Endodermal cell (in vitro differentiated cells): ENCODE measurements at places on chromosomes 5 and 9. TPM values are rescaled to one million over a fixed set of nuclear protein-coding genes. Genes with fewer than 3 reads are reported as not detected.

DNA sequence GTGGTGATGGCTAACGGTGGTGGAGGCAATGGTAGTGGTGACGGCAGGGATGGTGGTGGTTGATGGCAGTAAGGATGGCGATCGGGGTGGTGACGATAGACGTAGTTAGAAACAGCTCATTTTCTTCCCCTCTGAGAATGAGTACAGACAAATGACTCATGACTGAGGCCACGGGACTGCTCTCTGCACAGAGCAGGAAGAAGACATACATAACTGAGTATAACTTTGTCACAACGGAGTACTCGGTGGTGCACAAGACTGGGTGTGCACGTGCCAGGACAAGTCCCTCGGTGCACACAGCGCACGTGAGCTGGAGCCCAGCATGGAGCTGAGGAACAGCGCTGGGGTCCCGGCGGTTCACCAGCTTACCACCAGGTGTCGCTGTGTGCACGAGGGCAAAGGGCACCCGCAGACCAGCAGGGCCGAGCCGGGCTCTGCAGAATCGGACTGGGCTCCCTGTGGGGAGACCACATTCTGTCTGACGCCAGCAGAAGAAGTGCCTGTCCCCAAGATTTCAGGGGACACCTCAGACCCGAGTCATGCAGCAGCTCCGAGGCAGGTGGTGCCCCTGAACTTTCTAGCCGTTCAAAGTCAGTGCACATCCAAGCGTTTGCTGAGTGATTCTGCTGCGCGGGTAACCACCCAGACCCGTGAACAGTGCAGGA, 188.6 kb downstream of the FSTL4 start:
- DNase-seq, result peak; percentile 95

GRCh38 chr5:34040472-34040871, 2.5 kb downstream of the C1QTNF3 start:
- DNase-seq, result no peak

GRCh38 chr9:132588098-132588497, 5.7 kb downstream of the BARHL1 start:
- no peak for DNase-seq

Gene MARCOL
- total RNA-seq, result not detected in 2 replicates

GRCh38 chr9:25954209-25954608, 276.0 kb upstream of the TUSC1 start:
- DNase-seq, result no peak

DNA sequence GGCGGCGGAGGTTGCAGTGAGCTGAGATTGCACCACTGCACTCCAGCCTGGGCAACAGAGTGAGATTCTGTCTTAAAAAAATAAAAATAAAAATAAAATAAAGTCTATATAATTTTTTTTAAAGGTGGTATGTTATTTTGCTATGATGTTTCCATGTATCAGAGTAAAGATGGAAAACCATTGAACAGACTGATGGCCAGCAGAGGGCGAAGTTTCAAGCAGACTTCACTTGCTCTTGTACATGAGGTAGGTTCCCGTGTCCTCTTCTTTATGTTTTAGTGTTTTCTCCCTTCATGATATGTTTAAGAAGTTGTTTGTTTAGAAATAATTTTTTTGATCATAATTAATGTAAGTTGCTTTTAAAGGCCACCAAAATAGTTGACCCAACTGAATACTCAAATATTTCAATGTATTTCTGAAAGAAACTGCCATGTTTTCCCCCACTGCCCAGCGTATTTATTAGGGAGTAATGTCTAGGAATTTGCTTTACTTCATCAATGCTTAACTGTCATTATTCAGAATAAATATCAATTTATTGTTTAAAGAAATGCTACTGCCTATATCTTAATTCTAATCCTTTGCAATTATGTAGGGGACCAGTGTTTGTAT, 146.4 kb downstream of the HACD4 start:
- DNase-seq, result peak; percentile 80

DNA sequence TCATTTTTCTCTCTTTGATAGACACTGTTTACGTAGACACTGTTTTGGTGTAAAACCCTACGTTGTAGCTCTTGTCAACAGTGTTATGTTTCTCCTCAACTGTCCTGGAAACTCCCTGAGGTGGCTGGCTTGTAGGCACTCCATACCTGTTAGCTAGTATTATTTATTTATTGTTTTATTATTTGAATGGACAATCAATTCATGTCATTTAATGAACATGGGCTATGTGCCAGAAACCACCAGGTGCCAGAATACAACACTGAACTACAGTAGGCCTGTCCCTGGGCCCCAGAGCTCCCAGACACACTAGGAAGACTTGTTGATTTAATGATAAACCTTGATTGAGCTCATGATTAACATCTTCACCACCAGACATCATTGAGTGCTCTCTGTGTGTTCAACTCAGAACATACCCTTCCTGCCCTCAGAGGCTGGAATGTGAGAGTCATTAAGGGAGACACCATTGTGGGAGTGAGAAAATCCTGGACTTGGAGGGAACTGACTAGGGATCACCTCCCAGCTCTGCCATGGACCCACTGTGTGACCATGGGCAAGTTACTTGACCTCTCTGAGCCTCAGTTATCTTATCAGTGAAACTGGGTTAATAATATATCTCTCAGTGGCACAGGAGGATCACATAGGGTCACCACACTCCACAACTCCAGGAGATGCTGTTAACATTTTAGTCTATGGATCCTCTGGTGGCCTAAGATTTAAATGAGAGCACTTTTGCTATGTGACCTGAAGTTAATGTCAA, 19.2 kb downstream of the IRF1 start:
- DNase-seq, result no peak

- DNase-seq, result no peak
Observed at GRCh38 chr5:89470658-89471057, 587.7 kb upstream of the MEF2C start.

- no peak for DNase-seq
Observed at GRCh38 chr5:55920784-55921183, 69.6 kb downstream of the IL31RA start.

- DNase-seq, result peak; percentile 43
Observed at GRCh38 chr5:119896826-119897536, 267.6 kb downstream of the FAM170A start.

DNA sequence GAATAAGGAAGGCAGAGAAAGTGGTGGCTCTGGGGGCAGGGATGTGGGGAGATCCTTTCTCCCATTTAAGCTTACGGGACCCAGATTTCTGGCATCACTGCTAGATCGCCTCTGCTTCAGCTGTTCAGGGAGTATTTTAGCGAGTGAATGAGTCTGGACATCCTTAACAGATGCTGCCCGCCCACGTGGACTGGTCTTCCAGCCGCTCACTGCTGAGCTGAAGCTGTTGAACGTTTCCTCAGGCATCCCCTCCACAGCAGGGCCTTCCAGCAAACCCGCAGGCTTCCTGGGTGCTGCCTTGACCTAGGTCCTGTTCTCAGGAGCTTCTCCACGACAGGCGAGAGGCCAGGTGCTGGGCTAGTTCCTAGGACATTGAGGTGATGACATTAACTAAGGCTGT, 144.4 kb upstream of the EFNA5 start:
- no peak for DNase-seq

DNA sequence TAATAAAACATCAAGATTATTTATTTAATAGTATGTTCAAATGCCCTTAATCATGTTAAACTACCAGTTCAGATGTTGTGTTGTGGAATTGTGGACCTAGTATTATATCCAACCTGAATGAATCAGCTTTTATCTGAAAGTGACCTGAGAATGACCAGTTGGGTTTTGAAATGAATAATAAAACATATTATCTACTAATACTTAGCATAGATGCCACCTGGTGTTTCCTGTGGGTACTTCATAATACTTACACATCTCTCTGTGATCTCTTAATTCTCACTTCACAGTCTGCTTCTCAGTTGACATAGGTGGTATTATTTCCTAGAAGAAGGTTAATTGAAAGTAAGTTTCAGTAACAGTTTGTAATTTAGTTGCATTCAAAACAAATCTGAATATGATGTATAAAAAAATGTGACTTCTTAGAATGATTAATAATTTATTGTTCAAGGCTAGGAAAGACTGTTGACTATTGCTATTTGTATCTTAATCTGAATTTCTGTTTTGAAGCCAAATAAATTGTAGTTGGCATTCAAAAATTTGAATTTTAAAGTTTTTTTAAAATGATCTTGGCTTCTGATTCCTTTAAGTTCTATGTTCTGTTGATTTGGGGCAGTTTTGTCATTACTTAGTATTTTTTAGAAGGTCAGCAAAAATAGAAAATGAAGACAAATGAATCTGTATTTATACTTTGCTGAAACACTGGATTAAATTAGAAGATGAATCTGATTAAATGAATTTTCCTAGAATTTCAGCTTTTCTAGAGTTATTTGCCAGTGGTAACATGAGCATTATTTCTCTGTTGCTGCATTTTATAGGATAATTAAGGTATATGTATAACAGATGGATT, 48.2 kb downstream of the KIF2A start:
- no peak for DNase-seq

- DNase-seq, result no peak
Observed at GRCh38 chr5:38755181-38755580, 90.6 kb upstream of the OSMR start.

DNA sequence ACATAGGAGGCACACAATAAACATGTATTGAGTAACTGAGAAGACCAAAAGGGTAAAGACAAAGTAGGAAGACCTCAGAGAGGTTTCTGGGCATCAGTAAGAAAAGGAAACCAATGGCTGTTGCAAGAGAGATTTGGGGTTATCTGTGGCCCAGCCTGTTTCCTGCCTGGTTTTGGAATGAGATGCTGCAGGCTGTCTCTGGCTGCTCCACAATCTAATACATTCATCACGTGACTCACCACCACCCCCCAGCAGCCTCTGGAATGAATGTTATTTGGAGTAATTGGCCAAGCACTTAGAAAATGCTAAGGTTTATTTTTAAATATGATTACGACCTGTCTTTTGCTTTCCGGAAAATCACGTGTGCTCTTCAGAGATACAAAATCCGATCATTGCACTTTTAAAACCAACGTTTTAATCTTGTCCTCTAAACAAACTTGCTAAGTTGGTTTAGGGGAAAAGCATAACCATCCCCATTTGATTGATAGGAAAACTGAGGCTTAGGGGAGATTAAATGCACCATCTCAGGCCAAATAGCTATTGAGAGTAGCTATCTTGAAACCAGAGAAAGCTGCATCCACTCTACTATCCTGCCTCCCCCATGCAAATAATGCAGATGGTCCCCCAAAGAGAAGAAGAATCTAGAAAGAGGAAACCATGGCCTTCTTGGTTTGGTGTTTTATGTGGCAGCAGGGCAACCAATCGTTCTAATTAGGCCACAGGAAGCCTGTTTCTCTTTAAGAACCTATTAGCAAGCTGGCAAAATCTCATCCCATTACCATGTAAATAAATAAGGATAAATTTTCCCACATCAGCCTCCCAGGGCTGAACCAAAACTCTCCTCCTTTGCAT, 151.8 kb upstream of the ADRA1B start:
- DNase-seq, result no peak

DNA sequence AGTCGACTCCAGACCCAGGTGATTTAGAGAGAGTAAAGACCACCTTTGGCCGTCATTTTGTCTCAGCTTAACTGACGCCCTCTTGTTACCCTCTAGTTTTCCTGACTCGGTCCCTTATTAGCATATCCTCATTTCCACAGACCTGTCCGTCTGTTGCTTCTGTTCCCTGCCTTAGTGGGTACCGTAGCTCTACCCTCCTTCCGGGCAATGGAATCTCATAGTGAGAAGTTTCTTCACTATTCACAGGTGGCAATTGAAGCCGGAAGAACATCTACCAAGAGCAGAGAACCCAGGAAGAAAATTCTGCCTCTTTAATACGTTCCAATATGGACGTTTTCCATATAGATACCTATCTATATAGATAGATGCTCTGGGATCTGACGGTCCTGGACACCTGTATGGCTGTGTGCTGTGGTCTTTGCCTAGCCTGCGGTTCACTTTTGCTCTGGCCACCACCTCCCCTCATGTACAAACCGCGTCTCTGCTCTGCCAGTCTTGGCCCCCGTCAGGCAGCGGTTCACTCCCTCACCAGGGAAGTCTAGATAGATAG, 652 bp upstream of the TMEM161B start:
- DNase-seq, result no peak

Gene NPM1
- total RNA-seq, result 1,635 to 2,127 TPM (median 1,987 TPM) in 3 replicates

DNA sequence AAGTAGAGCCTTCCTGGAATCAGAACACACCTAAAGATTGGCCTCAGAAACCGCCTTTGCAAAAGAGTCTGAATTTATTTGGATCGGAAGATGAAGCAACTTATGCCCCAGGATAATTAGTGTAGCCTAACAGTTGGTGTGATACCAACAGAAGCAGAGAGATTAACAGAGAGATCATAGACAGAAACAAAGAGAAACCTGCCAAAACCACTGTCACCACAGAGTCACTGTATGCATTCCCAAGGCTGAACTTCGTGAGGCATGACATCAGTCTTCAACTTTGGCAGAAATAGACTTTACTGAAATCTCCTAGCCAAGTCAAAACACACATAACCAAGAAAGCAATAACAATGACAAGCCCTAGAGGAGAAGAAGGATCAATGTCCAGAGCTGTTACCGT, 361.8 kb downstream of the ELAVL2 start:
- no peak for DNase-seq

Gene AGXT2
- not detected in 2 replicates for total RNA-seq

Gene NTRK2
- total RNA-seq, result 0.04 to 0.38 TPM (median 0.09 TPM) in 3 replicates

GRCh38 chr5:141945511-141946051, 12.4 kb downstream of the PCDH12 start:
- DNase-seq, result peak; percentile 69

DNA sequence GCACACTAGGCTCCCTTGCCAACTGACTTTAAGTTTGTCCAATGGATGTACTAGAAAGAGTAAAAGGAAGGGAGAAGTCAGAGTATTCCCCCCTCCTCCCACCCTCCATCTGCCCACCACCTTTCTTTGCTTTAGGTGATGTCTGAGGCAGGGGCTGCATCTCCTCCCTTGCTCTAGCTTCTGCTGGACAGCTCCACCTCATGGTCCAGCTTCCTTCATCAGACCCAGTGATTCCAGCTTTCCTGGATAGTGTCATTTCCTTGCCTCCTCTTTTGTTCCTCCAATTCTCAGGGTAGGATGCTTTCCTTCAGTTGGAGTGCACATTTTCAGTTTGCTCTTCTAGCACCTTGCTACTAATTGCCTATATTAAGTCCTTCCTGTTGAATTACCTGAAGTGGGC, 67.4 kb downstream of the RAD23B start:
- DNase-seq, result peak; percentile 59
